ENCODE measurements at places on chromosomes 12 and 14.

DNA sequence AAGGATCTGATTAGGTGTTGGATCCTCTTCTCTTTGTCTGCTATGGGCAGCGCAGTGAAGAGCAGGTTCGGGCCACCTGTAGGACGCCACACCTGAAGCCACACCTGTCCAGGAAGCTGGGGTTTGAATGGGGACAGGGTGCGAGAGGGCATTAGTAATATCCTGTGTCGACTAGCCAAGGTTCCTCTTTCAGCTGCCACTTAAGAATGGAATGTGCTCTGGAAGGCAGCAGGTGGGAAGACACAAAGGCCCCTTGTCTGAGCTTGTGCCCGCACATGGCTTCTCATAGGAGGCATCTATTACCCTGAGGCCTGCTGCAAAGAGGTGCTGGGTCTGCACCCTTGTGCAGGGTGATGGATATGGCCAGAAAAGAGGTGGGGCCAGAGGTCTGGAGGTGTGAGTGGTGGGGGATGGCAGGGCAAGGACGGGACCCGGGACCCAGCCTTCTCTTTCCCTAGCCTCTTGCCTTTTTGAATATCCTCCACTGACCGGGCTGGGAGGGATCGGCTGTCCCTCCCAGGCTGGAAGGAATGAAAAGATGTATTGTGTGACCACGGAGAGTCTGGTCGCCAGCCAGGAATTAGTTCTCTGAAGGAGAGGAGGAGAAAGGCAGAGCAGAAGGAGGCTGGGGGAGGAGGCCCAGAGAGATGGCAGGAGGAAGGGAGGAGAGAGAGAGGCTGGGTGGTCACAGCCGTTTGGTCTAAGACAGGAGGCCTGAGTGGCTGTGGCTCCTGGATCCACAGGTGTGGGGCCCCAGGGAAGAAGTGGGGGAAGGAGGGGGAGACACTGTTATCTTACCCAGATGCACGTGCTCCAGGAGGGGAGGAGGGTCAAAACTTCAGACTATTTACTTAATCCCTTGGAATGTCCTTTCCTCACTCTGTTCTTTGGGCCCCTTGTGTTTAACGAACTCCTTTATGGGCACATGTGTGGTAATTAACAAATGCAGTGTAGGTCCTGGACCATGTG is 101.5 kb downstream of the SMOC1 start:
- DNase-seq, result no peak

GRCh38 chr12:68119250-68119649 is 40.3 kb downstream of the IFNG start:
- DNase-seq, result peak; percentile 31

- DNase-seq, result no peak
Measured at GRCh38 chr12:65825507-65826352, 1.4 kb downstream of the HMGA2 start.

DNA sequence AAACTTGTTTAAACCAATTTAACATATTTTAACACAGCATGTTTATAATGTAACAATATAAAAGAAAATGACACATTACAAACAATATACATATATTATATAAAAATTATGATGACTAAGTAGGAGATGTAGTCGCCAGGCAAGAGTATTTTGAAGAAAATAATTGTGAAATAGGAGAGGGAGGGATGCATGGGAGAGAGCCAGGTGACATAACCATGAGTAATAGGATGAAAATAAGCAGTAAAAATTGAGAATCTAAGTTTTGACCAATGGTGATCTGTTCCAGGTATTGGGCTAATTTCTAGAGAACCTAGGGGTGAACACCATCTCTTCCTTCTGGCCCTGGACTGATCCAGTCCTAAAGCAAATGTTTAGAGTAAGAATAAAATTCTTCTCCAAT is 315.2 kb upstream of the G2E3 start:
- no peak for DNase-seq

- no peak for DNase-seq
Measured at GRCh38 chr14:74868739-74869138, 7.2 kb downstream of the PROX2 start.

GRCh38 chr12:92676710-92677109 is 26.1 kb upstream of the PLEKHG7 start:
- DNase-seq, result no peak

DNA sequence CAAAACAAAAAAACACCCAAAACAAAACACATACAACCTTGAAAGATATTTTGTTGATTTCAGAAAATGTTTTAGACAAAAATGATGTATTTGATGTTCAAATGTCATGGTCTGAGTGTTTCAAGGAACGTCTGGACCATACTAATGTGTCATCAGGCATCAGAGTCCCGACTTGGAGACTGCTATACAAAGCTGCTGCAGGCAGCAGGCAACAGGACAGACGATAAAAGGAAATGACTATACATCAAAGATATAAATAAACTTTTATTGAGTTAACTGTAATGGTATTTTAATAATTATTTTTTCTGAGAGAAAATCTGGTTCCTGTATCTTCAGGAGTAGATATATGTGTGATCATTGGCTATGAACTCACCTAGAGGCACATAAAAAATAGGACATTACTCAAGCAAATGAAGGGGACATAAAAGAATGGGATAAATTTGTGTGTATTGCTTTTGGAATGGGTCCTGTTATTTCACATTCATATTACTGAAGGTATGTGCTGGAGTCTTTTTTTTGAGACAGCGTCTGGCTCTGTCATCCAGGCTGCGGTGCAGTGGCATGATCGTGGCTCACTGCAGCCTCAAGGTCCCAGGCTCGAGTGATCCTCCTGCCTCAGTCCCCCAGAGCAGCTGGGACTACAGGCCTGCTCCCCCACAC is 87.3 kb upstream of the HECTD1 start:
- no peak for DNase-seq

DNA sequence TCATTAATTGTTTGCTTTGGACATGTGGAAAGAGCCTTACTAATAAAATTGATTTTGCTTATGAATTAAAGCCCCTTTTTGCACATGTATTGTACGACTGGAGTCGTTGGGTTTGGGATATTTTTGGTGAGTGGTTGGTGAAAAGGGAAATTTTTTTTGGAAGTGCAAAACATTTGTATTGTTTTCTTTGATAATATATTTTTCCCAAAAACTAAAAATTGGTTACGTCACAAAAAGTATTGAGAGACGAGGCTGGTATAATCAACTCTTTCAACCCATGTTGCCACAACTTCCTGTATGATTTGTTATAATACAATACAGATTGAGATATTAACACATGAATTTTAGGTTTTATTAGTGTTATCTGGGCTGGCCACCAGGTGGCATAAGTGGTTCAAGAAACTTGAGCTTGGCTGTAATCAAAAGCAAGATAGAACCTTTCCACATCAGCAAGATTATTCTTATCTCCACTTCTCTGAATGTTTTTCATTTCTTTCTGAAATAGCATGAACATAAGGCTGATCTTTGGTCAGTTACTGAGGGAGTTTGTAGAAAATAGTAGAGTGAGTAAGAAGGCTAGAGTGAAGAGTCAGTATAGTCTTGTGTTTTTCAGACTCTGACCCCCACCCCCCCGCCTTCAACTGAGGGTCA is 8.7 kb downstream of the NGDN start:
- DNase-seq, result peak; percentile 67

- peak; percentile 89 for DNase-seq
Measured at GRCh38 chr12:56645717-56646446, at the start of gene ATP5F1B. Gene ATP5F1B (minus strand): TSS chr12:56645984. CDS start chr12:56645963, 21 bp downstream.

GRCh38 chr14:94122438-94122837 is 7.0 kb downstream of the IFI27L2 start:
- no peak for DNase-seq

DNA sequence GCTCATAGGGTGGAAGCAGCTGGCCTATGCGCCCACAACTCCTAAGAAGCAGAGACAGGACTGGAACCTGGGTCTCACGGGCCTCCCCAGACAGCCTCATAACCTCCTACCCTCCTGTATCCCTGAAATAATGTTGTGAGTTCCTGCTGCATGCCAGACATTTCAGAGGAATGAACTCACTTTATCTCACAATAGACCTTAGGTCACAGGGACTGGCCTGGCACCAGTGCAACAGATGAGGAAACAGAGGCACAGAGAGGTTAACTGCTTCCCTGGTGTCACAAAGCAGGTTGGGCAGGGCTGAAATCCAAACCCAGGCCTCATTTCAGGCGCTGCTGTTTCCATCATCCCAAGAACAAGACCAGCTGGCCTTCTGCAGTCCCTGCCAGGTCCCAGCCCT is 5.3 kb downstream of the PHETA1 start:
- DNase-seq, result no peak

DNA sequence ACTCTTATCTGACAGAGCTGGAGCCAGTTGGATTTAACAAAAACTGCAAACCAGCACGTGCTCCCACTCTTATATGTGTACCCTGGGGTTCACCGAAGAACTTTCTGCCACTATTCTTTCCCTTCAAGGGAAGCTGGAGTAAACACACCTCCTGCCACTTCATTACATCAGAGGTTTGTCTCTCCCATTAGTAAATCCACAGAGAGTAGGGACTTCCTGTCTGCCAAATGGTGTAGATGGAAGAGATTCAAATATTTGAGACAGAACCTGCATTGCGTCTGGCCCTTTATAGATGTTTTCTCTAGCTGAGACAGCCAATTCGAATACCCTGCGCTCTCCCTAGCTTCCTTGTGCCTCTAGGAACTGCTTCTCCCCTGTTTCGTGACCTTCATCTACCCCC is 29.1 kb upstream of the AEBP2 start:
- DNase-seq, result no peak

Measured in stimulated activated CD4-positive, alpha-beta T cell treated with anti-CD3 and anti-CD28 coated beads, Interleukin-2, amount 100 ng/mL, for 24 hours (primary cell).